Activated CD4-positive, alpha-beta T cell treated with anti-CD3 and anti-CD28 coated beads, Interleukin-2, amount 50 U/mL, for 24 hours (primary cell): ENCODE measurements at places on chromosomes 6 and 20.

DNA sequence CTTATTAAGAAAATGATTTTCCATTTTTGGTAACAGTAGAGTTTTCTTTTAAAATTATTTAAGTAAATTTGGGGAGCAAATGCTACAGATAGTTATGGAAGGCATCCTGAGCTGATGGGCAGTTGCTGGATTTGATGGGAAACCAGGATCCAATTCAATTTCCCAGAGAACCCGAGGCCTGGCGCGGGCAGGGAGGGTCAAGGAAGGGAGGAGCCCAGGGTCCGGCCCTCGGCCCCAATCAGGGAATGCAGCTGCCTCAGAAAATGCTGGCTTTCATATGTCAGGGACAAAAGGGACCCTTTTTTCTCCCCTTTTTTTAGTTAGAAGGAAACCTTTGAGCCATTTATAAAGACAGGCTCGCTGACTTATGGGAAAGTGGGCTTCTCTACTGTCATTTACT is 42.1 kb downstream of the CTCFL start:
- no peak for DNase-seq

DNA sequence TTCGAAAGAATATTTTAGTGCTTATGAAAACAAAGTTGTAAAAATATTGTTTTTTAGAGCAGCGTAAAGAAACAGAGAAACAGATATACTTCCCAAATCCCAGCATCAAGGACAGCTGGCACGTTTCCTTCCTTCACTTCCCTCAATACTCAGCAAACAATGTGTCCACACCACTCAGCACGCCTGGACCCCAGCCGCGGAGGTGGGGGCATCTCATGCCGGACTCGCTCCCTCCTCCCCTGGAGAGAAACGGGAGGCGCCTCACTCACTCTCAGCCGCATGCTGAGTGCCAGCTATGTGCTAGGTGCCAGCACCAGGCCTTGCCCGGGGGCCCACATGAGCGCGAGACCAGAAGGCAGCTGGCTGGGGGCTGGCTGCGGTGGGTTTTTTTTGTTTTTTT is 34.7 kb downstream of the SLC2A4RG start:
- DNase-seq, result no peak

DNA sequence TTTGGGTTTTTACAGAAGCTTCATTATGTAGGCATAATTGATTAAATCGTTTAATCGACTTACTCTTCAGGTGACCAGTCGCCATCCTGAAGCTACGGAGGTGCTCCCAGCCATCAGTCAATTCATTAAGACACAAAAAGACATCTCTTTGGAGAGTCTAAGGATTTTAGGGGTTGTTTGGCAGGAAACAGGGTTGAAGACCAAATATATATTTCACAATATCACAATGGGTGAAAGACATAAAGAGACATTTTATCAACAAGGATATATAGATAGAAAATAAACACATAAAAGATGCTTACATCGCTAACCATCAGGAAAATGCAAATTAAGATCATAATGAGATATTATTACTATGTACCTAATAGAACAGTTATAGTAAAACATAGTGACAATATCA is 104.0 kb upstream of the SIRPG start:
- DNase-seq, result no peak

GRCh38 chr20:10342152-10342551 is 91.9 kb downstream of the MKKS start:
- no peak for DNase-seq
